Activated CD4-positive, alpha-beta memory T cell treated with anti-CD3 and anti-CD28 coated beads, Interleukin-2, amount 10 ng/mL, durations not matched to agents 7 days and 5 days (primary cell): ENCODE measurements at places on chromosomes 5 and 9. TPM values are rescaled to one million over a fixed set of nuclear protein-coding genes. Genes with fewer than 3 reads are reported as not detected.

The CDH6 gene
- not detected for total RNA-seq

DNA sequence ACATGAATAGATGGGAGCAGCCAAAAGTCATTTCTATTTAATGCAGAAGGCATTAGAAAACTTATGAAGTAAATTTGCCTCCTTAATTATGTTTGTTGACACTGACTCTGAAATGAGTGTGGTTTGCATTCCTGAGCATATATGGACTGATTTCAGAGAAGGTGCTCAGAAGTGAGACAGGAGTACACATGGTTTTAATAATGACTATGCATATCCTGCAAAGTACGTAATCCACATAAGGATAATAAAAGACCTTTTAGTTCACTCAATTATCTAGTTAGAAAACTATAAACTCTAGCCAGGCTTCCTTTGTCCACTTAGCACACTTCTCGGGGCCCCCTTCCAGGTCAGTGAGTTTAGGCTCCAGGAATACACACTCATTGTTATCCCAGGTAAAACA lies 75.7 kb upstream of the SNX2 start:
- no peaks in the 10 kb centered on the region for H3K36me3 ChIP-seq
- DNase-seq: no peak
- H3K4me1 ChIP-seq: peaks cover 9% of the 10 kb centered on the region

The MARVELD2 gene
- total RNA-seq: 0.23 TPM

DNA sequence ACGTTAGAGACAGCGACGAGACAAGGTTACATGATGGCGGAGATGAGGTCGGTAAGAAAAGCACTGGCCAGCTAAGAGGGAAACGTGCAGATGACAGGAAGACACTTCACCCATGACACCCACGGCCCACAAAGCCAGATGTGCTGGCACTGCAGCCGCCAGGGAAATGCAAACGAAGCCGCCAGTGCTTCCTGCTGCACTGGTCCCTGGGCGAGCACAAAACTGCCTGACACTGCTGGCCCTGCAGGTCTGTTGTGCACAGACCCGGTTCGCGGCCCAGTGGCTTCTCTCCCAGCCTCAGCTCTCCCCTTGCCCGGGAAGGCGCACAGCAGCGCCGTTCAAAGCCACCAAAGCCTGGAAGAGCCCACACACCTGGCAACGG lies 20.3 kb downstream of the QSOX2 start:
- peak; percentile 43 for DNase-seq
- H3K4me3 ChIP-seq: peak overlapping the region; percentile 48
- peak overlapping the region; percentile 85 for H3K27ac ChIP-seq
- peaks cover 36% of the 10 kb centered on the region for H3K4me1 ChIP-seq
- H3K27me3 ChIP-seq: no peaks in the 10 kb centered on the region
- H3K36me3 ChIP-seq: peaks cover 22% of the 10 kb centered on the region

DNA sequence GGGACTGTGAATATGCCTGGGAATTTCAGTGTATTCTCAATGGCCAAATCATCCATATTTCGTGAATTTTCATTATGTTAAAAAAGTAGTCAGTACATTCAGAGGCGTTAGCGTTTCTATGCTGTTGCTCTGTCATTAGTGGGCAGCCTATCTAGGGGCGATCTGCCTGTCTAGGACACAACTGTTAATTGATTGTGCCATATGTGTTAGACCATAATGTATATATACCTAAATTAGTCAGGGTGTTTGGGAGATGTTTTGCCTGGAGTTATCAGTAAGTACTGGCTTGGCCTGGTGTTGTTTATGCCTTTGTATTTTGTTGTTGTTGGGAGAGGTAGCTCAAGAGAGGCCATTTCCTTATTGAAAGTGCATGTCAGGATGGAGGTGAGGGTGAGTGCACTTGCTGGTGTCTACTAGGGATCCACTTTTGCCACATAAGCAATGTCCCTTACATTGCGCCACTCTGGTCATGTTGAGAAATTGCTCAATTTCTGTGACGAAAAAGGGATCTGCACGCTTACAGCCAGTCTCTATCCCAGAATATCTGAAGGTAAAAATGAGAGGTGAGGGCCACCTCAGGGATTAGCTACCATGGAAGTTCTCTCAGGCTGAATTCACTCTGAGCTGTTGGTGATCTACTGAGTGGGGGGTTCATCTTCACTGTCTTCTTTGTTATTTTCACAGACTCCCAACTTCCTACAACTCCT lies 123.3 kb downstream of the ST8SIA4 start:
- H3K4me1 ChIP-seq: peaks cover 37% of the 10 kb centered on the region
- H3K4me3 ChIP-seq: peak overlapping the region; percentile 43
- DNase-seq: no peak
- no peaks in the 10 kb centered on the region for H3K27me3 ChIP-seq

GRCh38 chr5:179373101-179373934 lies 28.1 kb upstream of the ADAMTS2 start:
- H3K4me1 ChIP-seq: no peaks in the 10 kb centered on the region
- H3K36me3 ChIP-seq: no peaks in the 10 kb centered on the region
- H3K27ac ChIP-seq: no peak overlapping the region
- H3K27me3 ChIP-seq: no peaks in the 10 kb centered on the region
- DNase-seq: no peak
- no peak overlapping the region for H3K4me3 ChIP-seq

The PCDHGA1 gene
- total RNA-seq: 0.05 TPM

GRCh38 chr9:109887079-109887478 lies 107.1 kb downstream of the PALM2AKAP2 start:
- H3K4me3 ChIP-seq: peak overlapping the region; percentile 31
- DNase-seq: no peak
- peaks cover 66% of the 10 kb centered on the region for H3K4me1 ChIP-seq
- no peaks in the 10 kb centered on the region for H3K27me3 ChIP-seq
- H3K27ac ChIP-seq: peak overlapping the region; percentile 92

DNA sequence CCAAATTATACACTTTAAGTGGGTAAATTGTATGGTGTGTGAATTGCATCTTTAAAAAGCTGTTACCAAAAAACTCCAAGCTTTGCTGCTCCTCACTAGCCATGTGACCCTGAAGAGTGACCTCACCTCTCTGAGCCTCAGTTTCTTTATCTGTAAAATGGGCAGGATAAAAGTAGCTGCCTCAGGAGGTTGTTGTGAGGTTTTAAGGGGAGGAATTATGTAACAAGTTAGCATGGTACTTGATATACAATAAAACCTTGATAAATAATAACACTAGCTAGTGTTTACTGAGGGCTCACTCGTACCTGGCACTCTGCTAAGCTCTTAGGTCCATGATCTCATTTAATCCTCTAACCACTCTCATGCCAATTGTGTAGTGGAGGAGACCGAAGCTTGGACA lies 19.0 kb upstream of the PHF19 start:
- peaks cover 81% of the 10 kb centered on the region for H3K4me1 ChIP-seq
- H3K4me3 ChIP-seq: no peak overlapping the region
- peaks cover 36% of the 10 kb centered on the region for H3K36me3 ChIP-seq
- peak overlapping the region; percentile 54 for H3K27ac ChIP-seq

The CDKN2B gene
- total RNA-seq: 3.4 TPM

The PCDHGA4 gene
- 0.08 TPM for total RNA-seq

GRCh38 chr5:117266280-117266679 lies 691.7 kb upstream of the SEMA6A start:
- no peaks in the 10 kb centered on the region for H3K4me1 ChIP-seq
- H3K27me3 ChIP-seq: no peaks in the 10 kb centered on the region
- no peak overlapping the region for H3K4me3 ChIP-seq
- H3K36me3 ChIP-seq: no peaks in the 10 kb centered on the region
- H3K27ac ChIP-seq: no peak overlapping the region

GRCh38 chr5:67337751-67338150 lies 141.2 kb upstream of the CD180 start:
- no peak overlapping the region for H3K27ac ChIP-seq
- no peaks in the 10 kb centered on the region for H3K36me3 ChIP-seq
- H3K27me3 ChIP-seq: peaks cover 8% of the 10 kb centered on the region

DNA sequence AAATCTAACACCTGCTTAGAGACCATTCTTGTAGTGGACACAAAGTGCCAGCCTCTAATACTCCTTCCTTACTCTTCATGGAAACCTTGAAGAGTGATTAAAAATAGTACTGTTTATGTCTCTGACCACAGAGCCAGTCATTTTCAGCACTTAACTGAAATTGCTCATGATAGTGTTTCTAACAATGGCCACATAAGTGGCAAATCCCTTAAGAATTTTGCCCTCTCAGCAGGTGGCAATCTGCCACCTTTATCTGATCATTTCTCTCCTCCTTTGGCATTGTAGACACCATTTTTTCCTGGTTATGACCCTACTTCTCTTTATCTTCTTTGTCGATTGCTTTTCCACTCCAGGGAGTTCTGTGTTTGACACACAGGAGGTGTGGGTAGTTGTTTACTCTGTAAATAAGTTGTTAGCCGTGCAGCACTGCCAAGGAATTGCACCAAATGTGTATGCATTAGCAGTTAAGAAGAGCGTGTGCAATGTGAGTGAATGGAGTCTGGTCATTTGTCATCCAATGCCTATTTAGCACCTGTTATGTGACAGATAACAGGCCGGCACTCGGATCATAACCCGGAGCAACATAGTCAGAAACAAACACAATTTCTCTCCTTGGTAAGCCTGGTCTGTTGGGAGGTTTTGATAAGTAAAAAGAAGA lies 36.8 kb upstream of the STARD4 start:
- peaks cover 7% of the 10 kb centered on the region for H3K27me3 ChIP-seq
- no peak overlapping the region for H3K27ac ChIP-seq
- H3K4me1 ChIP-seq: peaks cover 15% of the 10 kb centered on the region

DNA sequence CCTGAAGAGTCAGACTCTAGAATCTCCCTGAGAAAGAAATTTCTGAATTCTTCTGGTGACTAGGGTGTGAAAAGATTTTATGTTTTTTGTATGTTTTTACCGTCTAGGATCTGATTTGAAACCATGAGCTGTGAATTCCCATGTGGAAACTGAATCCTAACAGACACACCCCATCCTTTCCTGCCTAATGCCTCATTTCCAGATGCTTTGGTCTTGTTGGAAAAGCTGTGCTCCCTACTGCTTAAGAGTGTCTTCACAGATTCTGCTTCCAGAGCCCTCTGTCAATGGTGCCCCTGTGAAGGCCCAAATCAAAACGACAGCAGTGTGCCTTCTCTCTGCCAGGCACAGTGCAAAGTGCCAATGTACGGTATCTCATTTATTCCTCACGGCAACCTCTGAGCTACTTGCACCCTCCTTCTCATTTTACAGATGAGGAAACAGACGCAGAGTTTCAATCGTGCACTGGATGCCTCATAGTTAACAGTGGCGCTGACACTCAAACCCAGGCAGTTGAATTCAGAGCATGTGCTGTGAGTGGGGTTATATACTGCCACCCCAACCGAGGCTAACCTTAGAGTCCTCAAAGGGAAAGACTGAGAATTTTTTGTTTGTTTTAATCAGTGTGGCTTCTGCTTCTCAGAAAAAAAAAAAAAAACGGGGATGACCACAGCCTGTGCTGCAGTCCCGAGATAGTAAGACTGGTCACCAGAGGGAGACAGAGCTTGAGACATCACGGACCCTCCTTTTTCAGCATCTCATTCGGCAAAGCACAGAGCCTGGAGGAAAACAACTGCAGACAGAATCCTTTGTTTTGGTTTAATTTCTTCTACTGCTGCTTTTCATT lies 188.4 kb downstream of the SNCAIP start:
- no peaks in the 10 kb centered on the region for H3K36me3 ChIP-seq
- H3K4me1 ChIP-seq: no peaks in the 10 kb centered on the region
- peaks cover 4% of the 10 kb centered on the region for H3K27me3 ChIP-seq
- DNase-seq: no peak
- no peak overlapping the region for H3K4me3 ChIP-seq

DNA sequence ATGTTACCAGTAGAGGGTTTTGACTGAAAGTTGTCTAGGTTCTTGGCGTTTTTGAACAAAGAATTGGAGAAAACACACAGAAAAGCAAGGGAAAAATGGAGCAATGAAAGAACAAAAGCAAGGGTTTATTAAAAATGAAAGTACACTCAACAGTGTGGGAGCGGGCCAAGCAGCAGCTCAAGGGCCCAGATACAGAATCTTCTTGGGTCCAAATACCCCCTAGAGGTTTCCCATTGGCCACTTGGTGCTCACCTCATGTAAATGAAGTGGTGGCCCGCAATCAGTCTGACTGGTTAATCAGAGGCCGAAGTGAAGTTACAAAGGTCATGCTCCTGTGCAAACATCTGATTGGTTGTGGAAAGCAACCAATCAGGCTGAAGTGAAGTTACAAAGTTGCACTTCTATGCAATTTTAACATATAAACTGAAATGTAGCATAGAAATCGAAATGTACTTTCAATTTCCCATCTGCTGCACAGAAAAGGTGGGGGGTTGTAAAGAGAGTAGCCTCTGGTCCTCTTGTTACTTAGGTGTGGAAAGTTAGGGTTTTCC lies 1.9 kb upstream of the GM2A start:
- no peaks in the 10 kb centered on the region for H3K27me3 ChIP-seq
- H3K36me3 ChIP-seq: peaks cover 4% of the 10 kb centered on the region
- DNase-seq: peak; percentile 81
- peak overlapping the region; percentile 92 for H3K27ac ChIP-seq
- H3K4me1 ChIP-seq: peaks cover 47% of the 10 kb centered on the region
- peak overlapping the region; percentile 78 for H3K4me3 ChIP-seq

- no peaks in the 10 kb centered on the region for H3K36me3 ChIP-seq
- no peak overlapping the region for H3K27ac ChIP-seq
- no peak for DNase-seq
- H3K27me3 ChIP-seq: peaks cover 27% of the 10 kb centered on the region
- no peak overlapping the region for H3K4me3 ChIP-seq
Observed at GRCh38 chr5:133839090-133839489, 129.3 kb downstream of the C5orf15 start.

- peaks cover 6% of the 10 kb centered on the region for H3K4me1 ChIP-seq
- H3K4me3 ChIP-seq: no peak overlapping the region
- no peaks in the 10 kb centered on the region for H3K27me3 ChIP-seq
- H3K27ac ChIP-seq: no peak overlapping the region
- DNase-seq: no peak
Observed at GRCh38 chr9:20480249-20480648, 142.1 kb downstream of the MLLT3 start.

The NTRK2 gene
- 2.3 TPM for total RNA-seq

GRCh38 chr5:122707796-122708195 lies 67.1 kb upstream of the SNX2 start:
- no peak overlapping the region for H3K4me3 ChIP-seq
- peaks cover 3% of the 10 kb centered on the region for H3K4me1 ChIP-seq
- H3K27ac ChIP-seq: no peak overlapping the region
- H3K36me3 ChIP-seq: no peaks in the 10 kb centered on the region
- no peak for DNase-seq

- H3K36me3 ChIP-seq: peaks cover 14% of the 10 kb centered on the region
- H3K27ac ChIP-seq: no peak within 1 kb of the TSS
- no peaks in the 10 kb centered on the region for H3K4me1 ChIP-seq
Observed at GRCh38 chr5:141369994-141370848, at the start of gene PCDHGB3. Gene PCDHGB3, plus strand, starts transcription at chr5:141370242. Its CDS starts 153 bp downstream, at chr5:141370395.

DNA sequence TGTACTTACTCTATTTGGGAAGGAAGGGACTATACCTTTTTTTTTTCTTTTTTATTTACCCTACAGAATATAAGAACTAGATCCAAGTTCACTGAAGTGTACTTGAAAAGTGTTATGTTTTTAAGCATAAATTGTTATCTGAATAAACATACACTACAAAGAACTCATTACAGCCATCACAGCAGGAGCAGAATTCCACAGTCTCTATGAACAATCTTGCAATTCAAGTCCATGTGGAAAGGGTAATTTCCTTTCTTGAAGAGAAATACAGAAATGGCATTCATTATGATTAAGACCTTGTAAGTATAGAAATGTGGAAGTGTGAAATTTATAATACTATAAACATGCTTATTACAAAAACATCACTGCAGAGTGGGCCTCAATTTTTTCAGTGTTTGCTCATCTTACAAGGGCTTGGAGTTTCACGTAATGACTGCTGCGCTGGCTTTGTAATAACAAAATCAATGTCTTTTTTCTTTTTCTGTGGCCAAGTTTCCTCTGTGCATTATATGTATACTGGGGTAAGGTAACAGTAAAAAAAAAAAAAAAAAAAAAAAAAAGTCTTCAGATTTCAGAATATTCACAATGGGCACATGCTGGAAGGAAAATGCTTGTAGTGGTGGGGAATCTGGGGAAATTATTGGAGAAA lies 77.0 kb upstream of the GNA14 start:
- no peaks in the 10 kb centered on the region for H3K27me3 ChIP-seq
- peak overlapping the region; percentile 52 for H3K27ac ChIP-seq
- no peak overlapping the region for H3K4me3 ChIP-seq
- peaks cover 19% of the 10 kb centered on the region for H3K4me1 ChIP-seq
- no peak for DNase-seq
